ENCODE measurements at places on chromosomes 2 and 18. TPM values are rescaled to one million over a fixed set of nuclear protein-coding genes. Genes with fewer than 3 reads are reported as not detected.

- DNase-seq = no peak
Measured at GRCh38 chr2:9234680-9235146, 28.1 kb downstream of the ASAP2 start.

Gene SERPINB3
- not detected for total RNA-seq

GRCh38 chr18:25805323-25805722 lies 285.1 kb downstream of the SS18 start:
- no peak for DNase-seq

- no peak for DNase-seq
Measured at GRCh38 chr2:49251766-49252165, 97.5 kb upstream of the FSHR start.

Gene DNPEP
- 76.5 TPM for total RNA-seq

Gene ANAPC1
- total RNA-seq = 17.1 TPM

Data from Right ventricle myocardium superior (tissue), 1 donor.